ENCODE measurements at places on chromosomes 2 and 18. TPM values are rescaled to one million over a fixed set of nuclear protein-coding genes. Genes with fewer than 3 reads are reported as not detected.

DNA sequence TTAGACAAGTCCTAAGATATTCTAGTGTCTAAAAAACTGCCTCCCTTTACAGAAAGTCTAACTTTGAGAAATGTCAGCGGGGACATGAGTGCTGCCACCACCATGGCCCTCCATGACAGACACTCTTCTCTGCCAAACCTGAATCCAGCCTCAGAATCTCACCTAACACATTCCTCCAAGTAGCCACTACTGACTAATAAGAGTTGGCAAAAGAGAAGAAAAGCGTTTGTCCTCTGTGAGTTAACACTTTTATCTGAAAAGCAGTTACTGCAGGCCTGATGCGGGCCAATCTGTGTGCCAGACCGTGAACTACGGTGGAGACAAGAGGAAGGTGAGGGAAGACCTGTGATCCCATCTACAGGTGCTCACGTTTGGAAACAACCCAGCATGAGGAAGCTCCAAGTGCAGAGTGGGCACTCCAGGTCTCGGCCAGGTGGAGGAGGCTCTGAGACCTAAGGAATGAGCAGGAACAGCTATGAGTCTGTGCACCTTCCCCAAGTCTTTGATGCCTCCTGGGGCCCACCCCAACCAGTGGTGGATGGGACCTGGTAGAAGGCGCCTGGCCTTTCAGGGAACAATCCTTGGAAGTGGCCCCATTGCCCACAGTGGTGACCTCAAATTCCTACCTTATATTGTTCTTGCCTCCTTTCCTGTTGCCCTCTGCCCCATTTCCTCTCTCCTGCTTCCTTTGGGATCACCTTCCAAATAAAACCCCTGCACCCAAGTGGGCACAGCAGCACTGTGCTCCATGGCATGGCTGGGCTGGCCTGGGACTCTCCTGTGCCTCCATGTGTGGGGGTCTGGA, 91.6 kb downstream of the BIN1 start:
- DNase-seq: no peak

DNA sequence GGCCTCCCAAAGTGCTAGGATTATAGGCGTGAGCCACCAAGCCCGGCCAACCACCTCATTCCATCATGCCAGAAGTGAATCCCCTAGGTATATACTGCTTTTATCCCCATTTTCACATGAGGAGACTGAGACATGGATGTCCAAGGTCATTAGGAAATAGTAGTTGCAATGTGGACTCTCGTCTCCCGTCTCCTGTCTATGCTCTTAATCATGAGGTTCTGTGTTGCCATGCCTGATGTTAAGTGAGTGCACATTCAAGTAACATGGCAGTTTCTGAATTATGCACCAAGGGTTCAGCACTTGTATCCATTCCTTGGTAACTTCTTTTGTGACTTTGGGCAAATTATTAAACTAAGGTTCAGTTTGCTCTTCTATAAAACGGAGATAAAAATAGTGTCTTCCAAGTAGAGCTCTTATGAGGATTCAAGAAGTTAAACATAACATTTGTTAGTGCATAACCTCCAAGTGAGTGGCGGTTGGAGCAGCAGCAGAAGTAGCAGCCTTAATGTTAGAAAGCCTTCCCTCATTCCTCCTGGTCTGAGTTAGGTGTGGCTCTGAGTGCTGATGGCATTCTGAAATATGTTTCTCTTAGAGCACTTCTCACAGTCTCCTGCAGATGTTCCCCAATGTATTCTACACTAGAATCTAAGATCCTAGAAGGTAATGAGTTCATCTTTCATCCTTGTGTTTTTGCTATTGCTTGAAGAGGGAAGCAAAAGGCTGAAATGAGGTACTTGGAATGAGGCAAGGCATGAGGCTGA, 21.9 kb downstream of the SOCS6 start:
- DNase-seq: no peak

GRCh38 chr2:58923869-58924268, 682.7 kb upstream of the FANCL start:
- no peak for DNase-seq

GRCh38 chr2:219772697-219773096, 145.3 kb downstream of the SLC4A3 start:
- no peak for DNase-seq

- DNase-seq: no peak
Measured at GRCh38 chr2:5385596-5385995, 306.6 kb upstream of the SOX11 start.

- no peak for DNase-seq
Measured at GRCh38 chr18:23701544-23702064, 12.4 kb downstream of the LAMA3 start.

DNA sequence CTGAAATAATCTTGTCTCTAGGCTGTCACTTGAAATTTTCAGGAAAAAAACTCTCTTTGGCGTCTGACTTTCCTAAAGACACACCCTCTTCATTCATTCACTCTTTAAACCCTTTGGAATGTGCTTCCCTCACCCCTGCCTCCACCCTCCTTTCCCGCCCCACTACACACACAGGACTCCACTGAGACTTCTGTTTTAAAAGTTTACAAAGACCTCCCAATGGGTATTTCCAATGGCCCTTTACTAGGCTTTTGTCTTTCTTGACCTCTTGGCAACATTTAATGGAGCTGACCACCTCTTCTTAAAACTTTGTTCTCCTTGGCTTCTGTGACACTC, 96.1 kb downstream of the RBMS1 start:
- DNase-seq: no peak

- no peak for DNase-seq
Measured at GRCh38 chr18:32701313-32701712, 71.5 kb downstream of the KLHL14 start.

CELF4 gene
- 1.1 TPM for total RNA-seq

REG3A gene
- total RNA-seq: not detected

LBX2 gene
- 0.51 TPM for total RNA-seq

GRCh38 chr2:99554871-99555270, 65.1 kb upstream of the REV1 start:
- no peak for DNase-seq

- peak; percentile 86 for DNase-seq
Measured at GRCh38 chr2:38750011-38750890, 910 bp downstream of the SRSF7 start.

Measured in right cardiac atrium (tissue), 5 donors.